ENCODE measurements at places on chromosomes 3 and 15.

DNA sequence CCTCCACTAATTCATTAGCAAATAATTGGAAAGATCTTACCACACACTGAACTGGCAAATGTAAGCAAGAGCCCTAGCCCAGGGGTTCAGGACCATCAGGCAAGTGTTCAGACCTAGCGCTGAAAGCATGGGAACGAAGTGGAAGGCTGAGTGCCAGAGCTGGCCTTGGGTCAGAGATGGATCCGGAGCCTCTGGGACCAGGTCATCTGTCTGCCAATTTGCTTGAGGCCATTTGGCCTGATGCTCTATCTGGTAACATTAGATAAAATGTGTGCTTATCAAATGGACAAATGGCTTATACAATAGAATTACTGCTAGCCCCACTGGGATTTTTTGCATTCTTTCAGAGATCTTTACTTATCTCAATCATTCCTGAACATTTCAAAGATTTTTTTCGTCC is 1.4 kb upstream of the TMC3 start:
- DNase-seq, result no peak

GRCh38 chr15:91801836-91802534 is 51.5 kb upstream of the SLCO3A1 start:
- no peak for DNase-seq

DNA sequence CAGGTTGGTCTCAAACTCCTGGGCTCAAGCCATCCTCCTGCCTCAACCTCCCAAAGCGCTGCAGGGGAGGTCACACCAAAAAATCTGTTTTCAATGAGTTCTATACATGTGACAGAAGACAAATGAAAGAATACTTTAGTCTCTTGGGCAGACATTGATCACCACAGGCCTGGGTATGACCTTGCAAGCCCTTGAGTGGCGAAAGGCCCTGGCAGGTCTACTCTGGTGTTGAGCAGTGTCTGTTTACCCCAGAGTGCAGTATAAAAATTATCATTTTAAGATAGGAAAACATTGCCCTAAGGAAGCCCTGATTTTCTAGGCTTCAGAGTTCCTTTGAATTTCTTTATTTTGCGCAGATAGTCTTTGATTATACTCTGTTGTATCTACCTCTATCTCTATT is 61.6 kb upstream of the GBE1 start:
- no peak for DNase-seq

- no peak for DNase-seq
Observed at GRCh38 chr3:37953707-37954394, 36.7 kb upstream of the VILL start.

- DNase-seq, result no peak
Observed at GRCh38 chr3:23431764-23432163, 228.6 kb downstream of the UBE2E2 start.

- DNase-seq, result no peak
Observed at GRCh38 chr3:98567666-98568270, 25.6 kb downstream of the CPOX start.

DNA sequence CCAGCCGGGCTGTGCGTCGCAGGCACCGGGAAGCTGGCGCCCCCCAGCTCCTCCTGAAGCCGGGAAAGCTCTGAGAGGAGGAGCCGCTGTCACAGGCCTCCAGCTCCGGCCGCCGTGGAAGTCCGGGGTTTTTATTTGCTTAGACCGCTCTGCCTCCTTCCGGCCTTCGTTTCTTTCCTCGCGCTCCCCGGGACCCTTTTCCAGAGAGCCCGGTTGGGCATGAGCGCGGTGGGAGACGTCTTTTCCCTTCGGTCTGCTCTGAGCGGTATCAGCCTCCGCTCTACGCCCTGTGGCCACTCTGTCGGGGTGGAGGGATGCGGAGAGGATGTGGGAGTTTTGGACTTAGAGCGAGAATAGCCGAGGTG is 559 bp downstream of the SENP5 start:
- peak; percentile 5 for DNase-seq

GRCh38 chr15:40567111-40567510 is 2.0 kb upstream of the RPUSD2 start:
- no peak for DNase-seq

GRCh38 chr15:100714749-100715342 is 112.5 kb downstream of the ASB7 start:
- no peak for DNase-seq

DNA sequence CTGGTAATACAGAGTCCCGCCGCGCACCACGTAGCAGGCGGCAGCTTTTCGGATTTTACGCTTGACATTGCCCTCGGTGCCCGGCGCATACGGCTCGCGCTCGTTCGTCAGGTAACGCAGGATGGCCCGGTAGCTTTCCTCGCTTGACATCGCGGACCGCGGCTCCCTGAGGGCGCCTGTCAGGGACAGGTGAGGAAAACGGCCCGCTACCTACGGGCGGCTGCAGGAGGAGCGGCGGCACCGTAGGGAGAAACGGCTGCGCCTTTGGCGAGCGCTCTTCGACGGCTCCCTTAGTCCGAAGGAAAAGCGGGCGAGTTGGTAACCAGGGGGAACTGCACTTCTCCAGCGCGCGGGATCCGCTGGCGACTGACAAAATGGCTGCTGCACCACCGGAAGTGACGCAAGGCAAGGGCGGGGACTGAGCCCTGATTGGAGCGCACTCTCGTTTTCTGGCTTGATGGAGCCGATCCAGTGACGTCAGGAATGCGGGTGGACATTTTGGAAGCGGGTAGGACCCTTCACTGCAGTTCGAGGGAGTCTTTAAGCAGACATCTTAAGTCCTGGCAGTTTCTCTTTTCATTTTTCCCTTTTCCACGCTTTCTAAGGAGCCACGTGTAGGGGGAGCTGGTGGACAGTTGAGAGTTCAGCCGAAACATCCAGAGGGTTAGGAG is at the start of gene ZBTB11:
Gene ZBTB11, minus strand, starts transcription at position 368 of the 671 bp plus-strand sequence. Its CDS starts 218 bp downstream, at position 150.
- peak; percentile 98 for DNase-seq

GRCh38 chr3:178156301-178156700 is 379.9 kb upstream of the KCNMB2 start:
- no peak for DNase-seq

GRCh38 chr3:183662099-183662498 is 26.7 kb downstream of the KLHL24 start:
- no peak for DNase-seq

- no peak for DNase-seq
Observed at GRCh38 chr15:85588677-85589076, 206.0 kb downstream of the KLHL25 start.

- DNase-seq, result no peak
Observed at GRCh38 chr3:147246906-147247305, 159.4 kb downstream of the ZIC4 start.

DNA sequence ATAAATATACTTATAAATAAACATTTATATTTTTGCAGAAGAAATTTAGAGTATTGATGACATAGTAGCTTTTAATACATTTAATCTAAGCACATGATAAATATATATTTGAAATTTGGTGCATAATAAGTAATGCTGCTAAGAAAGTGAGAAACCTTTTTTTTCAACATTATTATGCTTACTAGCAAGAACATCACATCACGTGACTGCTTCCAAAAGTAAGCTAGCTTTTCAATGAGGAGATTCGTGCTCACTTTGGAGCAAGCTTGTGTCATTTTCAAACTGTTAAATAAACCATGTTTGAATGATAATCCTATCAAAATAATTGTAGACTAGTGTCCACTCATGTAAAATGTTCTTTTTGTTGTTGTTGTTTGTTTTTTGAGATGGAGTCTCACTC is 109.0 kb upstream of the SLC4A7 start:
- no peak for DNase-seq

- no peak for DNase-seq
Observed at GRCh38 chr3:122620399-122620798, 42.9 kb downstream of the PARP15 start.

DNA sequence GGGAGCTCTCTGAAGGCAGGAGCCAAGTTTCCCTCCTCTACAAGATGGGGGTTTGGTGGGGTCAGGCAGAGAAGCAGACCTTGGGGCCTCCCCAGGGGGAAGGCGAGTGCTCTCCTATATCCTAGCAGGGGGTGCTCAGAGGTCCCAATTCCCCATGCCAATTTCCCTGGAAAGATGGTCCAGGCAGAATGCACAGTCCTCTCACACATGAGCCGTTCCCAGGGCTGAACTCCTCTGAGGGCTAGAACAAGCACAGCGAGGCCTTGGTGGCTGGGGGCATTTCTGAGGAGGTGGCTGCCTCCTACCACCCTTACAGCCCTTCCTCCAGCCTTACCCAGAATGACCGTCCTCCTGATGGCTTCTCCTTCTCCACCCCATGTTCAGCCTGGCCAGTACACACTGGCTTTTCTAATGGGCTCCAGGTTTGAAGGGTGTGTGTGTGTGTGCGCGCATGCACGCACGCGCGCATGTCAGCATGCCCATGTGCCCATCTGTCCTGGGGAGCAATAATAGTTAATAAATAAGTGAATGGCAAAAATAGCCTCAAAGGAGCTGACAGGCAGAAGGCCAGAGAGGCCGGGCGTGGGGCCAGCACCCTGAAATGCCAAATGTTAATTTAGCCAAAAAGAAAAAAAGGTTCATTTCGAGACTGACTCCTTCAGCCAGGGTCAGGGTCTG is 24.4 kb downstream of the ADCY5 start:
- no peak for DNase-seq

GRCh38 chr3:177646749-177647148 is 449.5 kb upstream of the TBL1XR1 start:
- no peak for DNase-seq

- no peak for DNase-seq
Observed at GRCh38 chr15:65221697-65222096, 10.4 kb upstream of the CILP start.

DNA sequence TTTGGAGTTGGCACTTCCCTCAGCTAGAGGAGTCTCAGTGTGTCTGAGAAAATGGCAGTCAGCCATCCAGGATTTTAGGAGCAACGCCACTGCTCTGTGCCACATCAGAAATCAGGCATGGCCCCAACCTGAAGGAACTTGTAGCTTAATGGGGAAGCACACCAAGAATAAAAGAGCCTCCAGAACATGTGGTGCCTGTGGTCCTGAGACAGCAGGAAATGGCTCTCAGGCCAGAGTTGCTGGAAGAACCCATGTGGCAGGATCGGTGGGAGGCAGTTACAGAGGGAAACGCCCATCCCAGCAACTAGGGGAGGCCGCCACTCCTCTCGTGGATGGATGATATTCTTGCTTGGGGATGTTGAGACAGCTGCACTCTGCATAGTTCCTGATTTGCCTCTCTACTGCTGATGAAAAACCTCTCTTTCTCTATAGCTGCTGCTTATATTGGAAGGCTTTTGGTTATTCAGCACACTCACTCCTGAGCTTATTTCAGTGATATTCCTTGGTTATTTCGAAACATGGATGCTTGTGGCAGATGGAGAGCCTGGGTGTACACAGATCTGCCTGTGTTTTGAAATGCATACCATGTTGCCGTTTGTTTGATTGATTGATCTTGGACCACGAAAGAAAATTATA is 52.4 kb downstream of the KLHL25 start:
- no peak for DNase-seq

DNA sequence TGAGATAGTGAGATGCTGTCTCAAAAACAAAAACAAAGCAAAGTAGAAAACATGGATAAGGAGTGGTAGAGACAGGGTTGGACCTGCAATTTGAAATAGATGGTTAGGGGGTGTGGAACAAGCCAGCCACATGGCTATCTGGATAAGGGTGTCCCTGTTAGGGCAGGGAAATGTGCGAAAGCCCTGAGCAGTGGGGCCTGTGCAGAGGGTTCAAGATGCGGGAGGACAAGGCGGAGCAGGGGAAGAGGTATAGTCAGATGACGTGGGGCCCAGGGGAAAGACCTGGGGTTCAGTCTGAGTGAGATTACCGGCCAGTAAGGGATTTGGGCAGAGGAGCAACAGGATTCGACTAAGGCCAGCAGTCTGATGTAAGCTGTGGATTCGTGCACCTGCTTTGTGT is 18.4 kb upstream of the NR2E3 start:
- DNase-seq, result no peak

GRCh38 chr3:28726840-28727239 is 378.2 kb upstream of the AZI2 start:
- no peak for DNase-seq

DNA sequence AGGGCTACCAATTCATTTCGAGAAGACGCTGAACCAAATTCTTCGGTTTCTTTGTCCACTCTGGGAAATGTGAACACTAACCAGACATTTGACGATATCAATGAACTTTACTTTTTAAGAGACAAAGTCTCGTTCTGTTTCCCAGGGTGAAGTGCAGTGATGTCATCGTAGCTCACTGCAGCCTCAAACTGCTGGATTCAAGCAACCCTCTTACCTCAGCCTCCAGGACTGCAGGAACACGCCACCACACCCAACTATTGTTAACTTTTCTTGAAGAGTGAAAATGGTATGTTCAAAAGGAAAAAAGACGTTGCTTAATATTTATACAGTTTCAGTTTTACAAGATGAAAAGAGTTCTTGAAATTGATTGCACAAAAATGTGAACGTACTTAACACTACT is 30.6 kb downstream of the MB21D2 start:
- no peak for DNase-seq

GRCh38 chr3:176359211-176359610 is 838.1 kb downstream of the TBL1XR1 start:
- no peak for DNase-seq

GRCh38 chr3:58462829-58463180 is 29.1 kb upstream of the KCTD6 start:
- DNase-seq, result no peak

DNA sequence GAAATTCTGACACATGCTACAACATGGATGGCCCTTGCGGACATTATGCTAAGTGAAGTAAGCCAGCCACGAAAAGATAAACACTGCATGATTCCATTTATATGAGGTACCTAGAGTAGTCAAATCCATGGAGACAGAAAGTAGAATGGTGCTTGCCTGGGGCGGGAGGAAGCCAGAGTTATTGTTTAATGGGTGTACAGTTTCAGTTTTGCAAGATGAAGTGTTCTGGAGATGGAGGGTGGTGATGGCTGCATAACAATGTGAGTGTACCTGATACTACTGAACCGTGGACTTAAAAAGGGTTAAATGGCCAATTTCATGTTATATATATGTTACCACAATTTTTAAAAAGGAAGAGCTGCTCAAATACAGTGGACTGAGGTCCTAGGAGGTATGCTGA is 66.9 kb downstream of the SEMA5B start:
- no peak for DNase-seq

DNA sequence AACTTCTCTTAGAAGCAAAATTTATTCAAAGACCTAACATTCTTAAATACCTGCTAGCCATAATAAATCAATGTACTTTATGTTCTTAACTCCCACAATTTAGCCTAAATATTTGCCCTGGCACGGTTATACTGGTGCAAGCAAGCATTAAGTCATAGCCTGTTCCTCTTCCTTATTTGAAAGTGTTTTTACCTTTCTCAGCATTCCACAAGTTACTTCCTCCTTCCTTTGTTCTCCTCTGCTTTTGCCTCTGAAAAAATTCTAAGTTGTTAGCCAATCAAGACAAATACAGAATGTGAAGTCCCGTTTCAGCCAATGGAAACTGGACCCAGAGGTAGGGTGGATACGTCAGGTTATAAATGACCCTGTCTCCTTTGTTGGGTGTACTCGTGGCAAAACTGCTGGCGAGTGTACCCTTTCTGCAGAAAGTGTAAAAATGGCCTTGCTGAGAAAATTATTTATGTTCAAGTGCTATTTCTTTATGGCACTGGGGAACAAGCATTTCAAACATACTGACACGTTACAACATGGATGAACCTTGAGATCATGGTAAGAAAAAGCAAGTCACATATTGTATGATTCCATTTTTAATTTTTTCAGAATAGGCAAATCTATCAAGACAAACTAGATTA is 3.1 kb upstream of the TATDN2 start:
- no peak for DNase-seq

- DNase-seq, result no peak
Observed at GRCh38 chr3:170327040-170327808, 30.3 kb upstream of the SKIL start.

All from T-helper 1 cell (primary cell).